ENCODE measurements at places on chromosomes 1 and 21.

DNA sequence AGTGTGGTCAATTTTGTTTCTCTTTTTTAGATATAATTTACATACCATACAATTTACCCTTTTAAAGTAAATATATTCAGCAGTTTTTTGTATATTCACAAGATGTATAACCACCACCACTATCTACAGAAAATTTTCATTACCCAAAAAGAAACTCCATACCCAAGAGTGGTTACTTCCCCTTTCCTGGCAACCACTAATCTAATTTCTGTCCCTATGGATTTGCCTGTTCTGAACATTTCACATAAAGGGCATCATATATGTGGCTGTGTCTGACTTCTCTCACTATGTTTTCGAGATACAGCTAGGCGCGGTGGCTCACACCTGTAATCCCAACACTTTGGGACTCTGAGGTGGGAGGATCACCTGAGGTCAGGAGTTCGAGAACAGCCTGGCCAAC is 13.6 kb downstream of the PACC1 start:
- DNase-seq = no peak

- DNase-seq = peak; percentile 78
Measured at GRCh38 chr1:31669786-31670592, 25.3 kb upstream of the PEF1 start.

DNA sequence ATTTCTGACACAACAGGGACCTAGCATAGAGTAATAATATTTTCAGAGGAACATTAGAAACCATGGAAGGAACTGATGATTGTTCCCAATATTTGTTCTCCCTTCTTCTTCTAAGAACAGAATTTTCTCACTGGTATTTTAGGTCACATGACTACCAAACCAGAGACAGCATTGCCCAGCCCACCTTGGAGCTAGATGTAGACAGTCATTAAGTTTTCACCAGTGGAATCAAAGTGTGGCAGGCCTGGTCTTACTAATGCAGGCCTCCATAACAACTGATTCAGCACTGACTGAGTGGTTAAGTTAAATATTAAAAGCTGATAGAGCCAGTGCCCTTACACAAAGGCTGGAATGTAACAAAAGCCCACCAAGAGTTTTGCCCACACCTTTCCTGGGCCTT is 244.4 kb downstream of the ZNF648 start:
- no peak for DNase-seq

DNA sequence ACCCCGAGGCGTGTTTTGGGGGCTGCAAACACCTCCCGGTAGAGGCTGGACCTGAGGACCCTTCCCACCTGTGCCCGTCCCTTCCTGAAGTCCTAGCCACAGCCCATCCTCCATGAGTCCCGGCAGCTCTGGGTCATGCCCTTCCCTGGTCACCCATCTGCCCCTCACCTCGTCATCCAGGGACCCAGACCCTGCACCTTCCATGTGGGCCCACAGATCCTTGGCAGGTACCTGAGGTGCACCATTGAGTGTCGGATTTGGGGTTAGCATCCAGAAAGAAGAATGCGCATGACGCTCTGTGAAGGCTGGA is 6.8 kb downstream of the RNF187 start:
- DNase-seq = no peak

- DNase-seq = no peak
Measured at GRCh38 chr1:209155546-209155945, 428.0 kb upstream of the CAMK1G start.

DNA sequence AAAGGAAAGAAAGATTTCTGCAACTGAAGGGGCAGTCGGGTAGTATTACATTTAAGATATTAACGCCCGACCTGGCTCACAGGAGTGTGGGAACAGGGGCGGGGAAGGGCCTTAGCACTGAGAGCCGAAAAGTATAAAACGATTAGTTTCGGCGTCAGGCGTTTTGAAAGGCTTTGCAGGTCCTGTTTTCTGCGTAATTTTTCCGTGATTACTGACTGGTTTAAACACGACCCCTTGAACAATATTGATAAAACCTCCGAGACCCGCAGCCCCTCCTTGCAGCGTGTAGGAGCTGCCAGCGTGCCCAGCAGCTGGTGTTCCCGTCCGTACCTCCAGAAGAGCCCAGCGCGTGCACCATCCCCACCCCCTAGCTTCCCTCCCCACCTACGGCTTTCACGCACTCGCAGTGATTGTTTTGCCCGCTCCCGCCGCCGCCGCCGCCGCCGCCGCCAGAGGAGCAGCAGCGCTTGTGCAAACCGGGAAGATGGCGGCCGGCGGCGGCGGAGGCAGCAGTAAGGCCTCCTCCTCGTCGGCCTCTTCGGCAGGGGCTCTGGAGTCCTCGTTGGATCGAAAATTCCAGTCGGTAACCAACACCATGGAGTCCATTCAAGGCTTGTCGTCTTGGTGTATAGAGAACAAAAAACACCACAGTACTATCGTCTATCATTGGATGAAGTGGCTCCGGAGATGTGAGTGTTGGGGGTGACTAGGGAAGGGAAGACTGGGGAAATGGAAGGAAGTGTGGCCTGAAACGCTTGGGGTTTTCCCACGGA is 470 bp downstream of the RPRD2 start:
- peak; percentile 95 for DNase-seq

DNA sequence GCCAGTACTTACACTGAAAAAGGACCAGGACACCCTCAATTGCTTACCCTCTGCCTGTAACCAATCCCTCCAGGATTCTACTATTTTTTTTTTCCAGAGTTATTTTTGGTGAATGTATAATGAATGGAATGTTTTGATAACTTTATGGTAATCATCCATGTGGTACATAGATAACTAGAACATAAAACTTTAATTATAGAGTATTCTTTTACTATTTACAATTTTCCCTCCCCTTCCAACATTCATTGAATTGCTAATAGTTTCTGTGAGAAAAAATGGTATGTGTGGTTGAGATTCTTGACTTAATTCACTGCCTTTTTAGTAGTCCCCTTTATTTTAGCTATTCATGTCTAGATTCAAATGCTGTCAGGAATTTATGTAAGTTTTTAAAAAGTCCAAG is 164.6 kb downstream of the CYYR1 start:
- no peak for DNase-seq

GRCh38 chr1:207502726-207503125 is 6.8 kb downstream of the CR1 start:
- no peak for DNase-seq

DNA sequence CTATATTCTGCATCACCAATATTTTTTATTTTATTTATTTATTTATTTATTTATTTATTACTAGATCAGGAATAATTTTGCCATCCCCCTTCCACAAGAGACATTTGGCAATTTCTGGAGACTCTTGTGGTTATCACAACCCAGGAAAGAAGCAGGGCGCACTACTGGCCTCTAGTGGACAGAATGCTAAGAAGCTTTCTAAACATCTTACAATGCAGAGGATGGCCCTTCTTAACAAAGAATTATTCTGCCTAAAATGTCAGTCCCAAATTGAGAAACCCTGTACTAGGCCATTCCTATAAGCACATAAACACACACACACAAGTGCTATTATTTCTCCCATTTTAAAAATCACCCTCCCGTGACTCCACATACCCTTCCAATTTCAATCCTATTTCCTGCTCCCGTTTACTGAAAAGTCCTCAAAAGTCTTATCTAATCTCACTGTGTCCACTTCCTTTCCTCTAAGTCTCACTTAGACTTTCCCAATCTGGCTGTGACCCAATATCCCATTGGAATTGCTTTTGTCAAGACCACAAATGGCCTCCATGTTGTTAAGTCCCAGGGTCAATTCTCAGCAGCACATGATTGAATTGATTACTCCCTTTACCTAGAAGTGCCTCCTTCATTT is 43.7 kb upstream of the RNF11 start:
- peak; percentile 75 for DNase-seq

DNA sequence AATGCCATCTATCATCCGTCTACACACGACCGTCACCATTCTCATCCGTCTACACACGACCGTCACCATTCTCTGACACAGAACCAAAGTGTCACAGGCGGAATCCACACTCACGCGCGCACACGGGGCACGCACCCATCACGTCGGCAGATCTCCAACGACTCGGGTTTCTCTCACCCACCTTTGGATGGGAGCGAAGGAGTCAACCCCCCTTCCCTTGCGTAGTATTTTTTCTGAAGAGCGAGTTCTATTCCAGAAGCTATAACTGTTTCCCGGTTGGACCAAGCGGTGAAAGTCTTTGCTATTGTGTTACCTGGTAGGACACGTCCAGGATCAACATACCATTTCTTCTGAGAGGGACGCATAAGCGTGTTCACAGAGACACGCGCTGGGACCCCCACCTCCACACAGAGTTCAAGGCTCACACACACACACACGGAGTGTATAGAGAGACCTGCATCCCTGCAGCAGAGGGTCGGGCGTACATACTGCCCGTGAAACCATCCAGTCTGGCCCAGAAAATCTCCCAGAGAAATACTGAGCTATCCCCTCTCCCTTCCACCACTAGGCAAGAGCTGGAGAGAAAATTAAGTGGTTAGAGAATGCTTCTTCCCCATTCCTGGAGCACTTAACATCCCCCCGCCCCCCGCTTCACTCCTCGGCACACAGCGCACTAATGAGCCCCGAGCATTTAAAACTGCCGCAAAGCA is 741 bp downstream of the DUSP10 start:
- peak; percentile 81 for DNase-seq

- DNase-seq = peak; percentile 69
Measured at GRCh38 chr1:22709891-22710700, 543 bp upstream of the EPHB2 start.

- DNase-seq = no peak
Measured at GRCh38 chr1:78095593-78095992, 49.8 kb downstream of the GIPC2 start.

DNA sequence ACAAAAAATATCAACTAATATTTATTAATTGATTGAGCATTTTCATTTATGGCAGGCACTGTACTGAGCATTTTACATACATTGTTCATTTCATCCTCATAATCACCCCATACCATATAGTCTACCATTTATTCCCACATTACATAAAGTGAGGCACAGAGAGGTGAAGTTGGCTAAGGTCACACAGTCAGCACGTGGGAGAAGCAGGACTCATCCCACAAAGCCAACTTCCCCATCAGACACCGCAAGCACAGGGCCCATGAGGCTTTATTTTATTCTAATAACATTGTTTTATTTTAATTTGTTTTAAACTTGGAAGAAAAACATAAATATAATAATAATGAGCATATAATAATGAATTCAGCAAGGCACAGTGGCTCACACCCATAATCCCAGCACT is 43.1 kb upstream of the CAPZB start:
- no peak for DNase-seq

- no peak for DNase-seq
Measured at GRCh38 chr1:31010086-31010989, 55.2 kb downstream of the PUM1 start.

- no peak for DNase-seq
Measured at GRCh38 chr1:59532102-59532501, 235.2 kb downstream of the FGGY start.

GRCh38 chr21:17089091-17089491 is 423.8 kb upstream of the CXADR start:
- peak; percentile 10 for DNase-seq

GRCh38 chr21:46542588-46543124 is 62.2 kb downstream of the S100B start:
- DNase-seq = no peak

DNA sequence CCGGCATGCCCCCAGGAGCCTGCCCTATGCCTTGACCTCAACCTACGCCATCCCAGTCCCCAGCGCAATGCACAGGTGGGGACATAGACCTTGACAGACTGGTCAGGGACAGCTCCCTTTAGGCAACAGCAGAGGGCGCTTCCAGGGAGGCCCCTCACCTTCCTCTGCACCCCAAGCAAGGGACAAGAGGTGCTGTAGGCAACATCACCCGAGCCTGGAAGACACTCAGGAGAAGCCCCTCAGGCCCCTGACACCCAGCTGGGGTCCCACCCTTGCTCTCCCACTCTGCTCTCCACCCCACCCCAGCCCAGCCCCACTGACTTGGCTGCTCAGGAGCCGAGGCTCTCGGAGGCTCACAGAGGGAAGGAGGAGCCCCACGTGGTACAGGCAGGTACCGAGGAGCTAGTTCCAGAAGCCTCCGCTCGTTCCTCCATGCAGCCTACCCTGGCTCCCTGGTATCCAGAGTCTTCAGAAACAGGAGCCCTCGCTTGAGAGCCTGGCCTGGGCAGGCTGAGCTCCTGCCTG is 2.4 kb upstream of the WNT3A start:
- DNase-seq = no peak

DNA sequence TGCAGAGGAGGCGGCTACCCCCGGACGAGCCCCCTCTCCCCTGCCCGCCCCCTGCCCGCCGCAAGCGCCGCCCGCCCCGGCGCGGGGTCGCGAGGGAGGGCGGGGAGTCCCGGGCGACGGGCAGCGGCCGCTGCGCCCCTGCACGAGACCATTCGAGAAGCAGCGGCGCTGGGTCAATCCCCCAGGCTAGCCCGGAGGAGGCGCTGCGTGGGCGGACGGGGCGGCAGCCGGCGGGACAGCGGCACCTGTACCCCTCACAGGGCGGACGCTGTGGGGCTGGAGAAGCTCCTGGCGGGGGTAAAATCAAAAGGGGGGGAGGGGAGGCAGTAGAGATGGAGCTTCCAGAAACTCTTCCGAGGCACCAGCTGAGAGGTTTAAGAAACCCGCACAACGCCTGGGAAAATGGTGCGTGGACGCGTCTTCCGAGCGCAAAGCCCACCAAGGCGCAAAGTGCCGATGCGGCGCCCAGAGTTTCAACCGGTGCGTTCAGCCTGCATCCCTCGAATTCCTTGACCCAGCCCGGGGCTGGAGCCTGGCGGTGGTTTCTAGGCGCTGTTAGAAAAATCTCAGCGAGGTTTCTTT is at the start of gene PLPPR5:
PLPPR5 (minus strand) TSS at position 1 of the 582 bp plus-strand sequence. CDS start 190 bp downstream, outside the sequence.
- no peak for DNase-seq

- no peak for DNase-seq
Measured at GRCh38 chr1:107682467-107682866, 282.5 kb downstream of the VAV3 start.

DNA sequence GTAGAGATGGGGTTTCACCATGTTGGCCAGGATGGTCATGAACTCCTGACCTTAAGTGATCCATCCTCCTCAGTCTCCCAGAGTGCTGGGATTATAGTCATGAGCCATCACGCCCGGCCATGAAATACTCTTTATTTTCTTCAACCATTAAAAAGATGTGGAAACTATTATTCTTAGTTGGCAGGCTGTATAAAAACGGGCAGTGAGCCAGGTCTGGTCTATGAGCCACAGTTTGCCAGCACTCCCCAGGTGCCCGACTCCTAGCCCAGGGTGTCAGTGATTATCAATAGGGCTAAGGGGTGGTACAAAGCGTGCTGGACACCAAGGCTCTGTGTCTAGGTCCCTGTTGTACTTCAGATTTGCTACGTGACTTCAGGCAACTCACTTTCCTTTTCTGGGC is 3.7 kb upstream of the TMEM61 start:
- no peak for DNase-seq
